ENCODE measurements at places on chromosomes 2 and 18.

GRCh38 chr2:96546797-96547196 is 10.2 kb downstream of the ARID5A start:
- DNase-seq = no peak

GRCh38 chr2:100285691-100286090 is 36.6 kb downstream of the LONRF2 start:
- DNase-seq = peak; percentile 21

GRCh38 chr2:15561574-15562344 is 625 bp upstream of the NBAS start:
- peak; percentile 37 for DNase-seq

- DNase-seq = no peak
Measured at GRCh38 chr2:88057437-88057844, 1.9 kb upstream of the KRCC1 start.

- DNase-seq = no peak
Measured at GRCh38 chr2:76314271-76315020, 603.7 kb upstream of the GCFC2 start.

- no peak for DNase-seq
Measured at GRCh38 chr2:127106457-127106990, 430 bp downstream of the BIN1 start.

GRCh38 chr18:77701977-77702376 is 452.3 kb downstream of the GALR1 start:
- no peak for DNase-seq

DNA sequence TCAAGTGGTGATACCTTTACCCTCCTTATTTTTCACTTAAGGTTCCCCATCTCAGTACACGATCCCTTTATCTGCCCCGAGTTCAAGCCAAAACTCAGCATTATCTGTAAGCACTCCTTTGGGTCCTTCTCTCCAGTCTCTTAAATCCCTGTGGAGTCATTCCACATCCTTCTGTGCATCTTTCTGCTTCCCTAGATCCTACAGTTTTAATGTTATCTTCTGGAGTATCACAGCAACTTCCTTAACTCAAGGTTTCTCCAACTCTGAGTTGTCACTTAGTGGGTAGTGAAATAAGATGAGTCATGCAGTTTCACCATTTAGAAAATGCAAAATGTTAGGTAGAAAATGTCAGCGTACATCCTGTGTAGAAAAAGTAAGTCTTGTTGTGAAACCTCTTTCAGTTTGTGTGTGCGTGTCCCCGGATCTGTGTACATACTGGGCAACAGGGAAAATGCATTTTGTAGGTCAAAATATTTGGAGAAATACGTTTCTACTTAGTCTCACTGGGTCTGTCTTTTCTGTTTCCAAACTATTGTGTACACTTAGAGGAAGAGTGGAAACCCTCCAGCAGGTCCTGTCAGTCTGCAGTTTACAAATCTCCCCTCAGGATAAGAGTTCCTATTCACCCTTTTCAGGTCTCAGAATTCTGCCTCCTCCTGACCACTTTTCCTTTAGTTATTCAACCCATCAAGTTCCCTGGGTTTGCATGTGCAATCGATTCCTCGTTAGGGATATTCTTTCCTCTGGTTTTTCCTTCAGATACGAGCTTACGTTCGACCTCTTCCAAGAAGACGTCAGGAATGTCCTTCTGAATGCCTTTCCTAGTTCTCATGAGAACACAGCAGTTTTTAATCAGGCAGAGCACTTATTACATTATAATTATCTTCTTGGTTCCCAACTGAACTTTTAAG is 154.8 kb downstream of the TGIF1 start:
- peak; percentile 44 for DNase-seq

Data from body of pancreas (tissue), 4 donors.